ENCODE measurements at places on chromosomes 5 and 9. TPM values are rescaled to one million over a fixed set of nuclear protein-coding genes. Genes with fewer than 3 reads are reported as not detected.

- no peak overlapping the region for H3K27ac ChIP-seq
- H3K36me3 ChIP-seq: no peaks in the 10 kb centered on the region
- no peaks in the 10 kb centered on the region for H3K27me3 ChIP-seq
- no peak for DNase-seq
Observed at GRCh38 chr9:4530375-4530774, 40.1 kb downstream of the SLC1A1 start.

GRCh38 chr5:147887026-147887627, 8.6 kb downstream of the SCGB3A2 start:
- no peaks in the 10 kb centered on the region for H3K27me3 ChIP-seq
- H3K4me3 ChIP-seq: no peak overlapping the region
- no peak overlapping the region for H3K27ac ChIP-seq
- H3K36me3 ChIP-seq: no peaks in the 10 kb centered on the region

- H3K36me3 ChIP-seq: peaks cover 43% of the 10 kb centered on the region
- no peak for DNase-seq
- no peak overlapping the region for H3K4me3 ChIP-seq
- H3K27me3 ChIP-seq: no peaks in the 10 kb centered on the region
- no peak overlapping the region for H3K27ac ChIP-seq
Observed at GRCh38 chr9:100324594-100325200, 28.0 kb downstream of the TEX10 start.

- peak overlapping the region; percentile 81 for H3K27ac ChIP-seq
- peak; percentile 76 for DNase-seq
- peak overlapping the region; percentile 31 for H3K4me3 ChIP-seq
- peaks cover 21% of the 10 kb centered on the region for H3K4me1 ChIP-seq
Observed at GRCh38 chr5:159051421-159052282, 48.1 kb downstream of the EBF1 start.

DNA sequence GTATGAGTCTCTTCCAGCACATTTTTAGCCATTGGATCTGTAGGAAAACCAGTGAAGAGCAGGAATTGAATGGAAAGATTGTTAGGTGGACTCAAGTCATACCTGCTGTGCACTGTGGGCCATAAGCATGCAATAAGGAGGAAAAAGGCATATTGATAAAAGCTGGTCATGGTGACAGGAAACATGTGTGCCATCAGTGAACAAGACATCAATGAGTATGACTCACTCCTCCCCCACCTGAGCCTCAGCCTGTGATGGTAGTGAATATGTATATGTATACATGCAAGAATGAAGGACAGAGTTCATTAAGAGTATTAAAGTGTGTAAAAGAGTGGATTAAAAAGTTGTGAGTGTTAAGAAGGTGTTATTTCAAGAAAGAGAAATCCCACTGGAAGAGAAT, 164.5 kb downstream of the TMEM38B start:
- no peak overlapping the region for H3K4me3 ChIP-seq
- no peaks in the 10 kb centered on the region for H3K27me3 ChIP-seq
- no peaks in the 10 kb centered on the region for H3K4me1 ChIP-seq
- no peaks in the 10 kb centered on the region for H3K36me3 ChIP-seq

- H3K4me1 ChIP-seq: peaks cover 6% of the 10 kb centered on the region
- no peak overlapping the region for H3K27ac ChIP-seq
- DNase-seq: no peak
Observed at GRCh38 chr5:87278590-87279100, 11.0 kb downstream of the RASA1 start.

GRCh38 chr5:112555691-112556090, 136.6 kb upstream of the EPB41L4A start:
- peaks cover 14% of the 10 kb centered on the region for H3K4me1 ChIP-seq
- no peak overlapping the region for H3K27ac ChIP-seq

DNA sequence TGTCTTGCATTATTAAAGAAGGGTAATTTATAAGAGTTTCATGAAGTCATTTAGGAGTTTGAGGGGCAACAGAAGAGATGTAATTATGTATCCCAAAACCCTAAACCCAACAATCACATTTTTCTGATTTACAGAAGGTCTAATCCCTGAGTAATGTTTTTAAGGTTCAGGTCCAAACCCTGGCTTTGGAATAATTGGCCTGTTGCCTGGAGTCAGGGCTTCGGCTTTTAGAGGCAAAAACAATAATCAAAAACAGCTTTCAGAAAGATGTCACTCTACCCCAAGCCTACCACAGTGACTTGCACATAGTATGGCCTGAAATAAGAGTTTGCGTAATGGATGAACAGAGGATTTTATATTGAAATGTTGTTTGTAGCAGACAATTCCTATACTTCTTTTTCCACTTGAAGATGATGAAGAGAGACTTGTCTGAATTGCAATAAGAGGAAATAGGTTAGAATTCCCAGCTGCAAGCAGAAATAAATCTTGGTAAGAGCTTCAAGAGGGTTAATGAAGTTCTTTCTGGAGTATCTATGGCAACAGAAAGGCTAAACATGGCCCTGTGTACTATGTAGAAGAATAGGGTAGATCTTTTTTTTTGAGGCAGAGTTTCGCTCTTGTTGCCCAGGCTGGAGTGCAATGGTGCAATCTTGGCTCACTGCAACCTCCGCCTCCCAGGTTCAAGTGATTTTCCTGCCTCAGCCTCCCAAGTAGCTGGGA, 152.0 kb downstream of the GPBP1 start:
- DNase-seq: no peak
- H3K4me1 ChIP-seq: peaks cover 4% of the 10 kb centered on the region
- H3K36me3 ChIP-seq: no peaks in the 10 kb centered on the region

GRCh38 chr5:109788596-109788995, 98.9 kb downstream of the MAN2A1 start:
- no peak overlapping the region for H3K27ac ChIP-seq
- H3K4me1 ChIP-seq: no peaks in the 10 kb centered on the region
- no peaks in the 10 kb centered on the region for H3K27me3 ChIP-seq
- no peak for DNase-seq
- peaks cover 27% of the 10 kb centered on the region for H3K36me3 ChIP-seq

- DNase-seq: no peak
- H3K4me3 ChIP-seq: no peak overlapping the region
- H3K27ac ChIP-seq: no peak overlapping the region
- peaks cover 19% of the 10 kb centered on the region for H3K4me1 ChIP-seq
Observed at GRCh38 chr5:112933105-112933504, 11.1 kb upstream of the REEP5 start.

GRCh38 chr9:108445431-108446071, 410.2 kb downstream of the ACTL7B start:
- H3K36me3 ChIP-seq: no peaks in the 10 kb centered on the region
- H3K4me1 ChIP-seq: no peaks in the 10 kb centered on the region
- H3K4me3 ChIP-seq: no peak overlapping the region

GRCh38 chr5:163578652-163579051, 73.2 kb downstream of the MAT2B start:
- no peaks in the 10 kb centered on the region for H3K27me3 ChIP-seq
- H3K36me3 ChIP-seq: no peaks in the 10 kb centered on the region
- no peak overlapping the region for H3K4me3 ChIP-seq
- no peak overlapping the region for H3K27ac ChIP-seq

Gene KCNV2
- not detected for total RNA-seq

Gene PLCXD3
- 2.6 TPM for total RNA-seq

Gene BRD9
- 152 TPM for total RNA-seq

Gene PGGT1B
- 2.9 TPM for total RNA-seq

Gene AGXT2
- not detected for total RNA-seq

Gene LHFPL2
- total RNA-seq: 28.0 TPM

Gene OTP
- not detected for total RNA-seq
